Natural killer cell (primary cell): ENCODE measurements at places on chromosomes 13 and 19.

- H3K27me3 ChIP-seq, result no peaks in the 10 kb centered on the region
- H3K27ac ChIP-seq, result no peak overlapping the region
Observed at GRCh38 chr19:5481957-5482356, 26.7 kb downstream of the ZNRF4 start.

- no peaks in the 10 kb centered on the region for H3K27me3 ChIP-seq
- no peak overlapping the region for H3K27ac ChIP-seq
- H3K4me1 ChIP-seq, result no peaks in the 10 kb centered on the region
- DNase-seq, result no peak
Observed at GRCh38 chr13:35839806-35840205, 291.4 kb downstream of the DCLK1 start.

DNA sequence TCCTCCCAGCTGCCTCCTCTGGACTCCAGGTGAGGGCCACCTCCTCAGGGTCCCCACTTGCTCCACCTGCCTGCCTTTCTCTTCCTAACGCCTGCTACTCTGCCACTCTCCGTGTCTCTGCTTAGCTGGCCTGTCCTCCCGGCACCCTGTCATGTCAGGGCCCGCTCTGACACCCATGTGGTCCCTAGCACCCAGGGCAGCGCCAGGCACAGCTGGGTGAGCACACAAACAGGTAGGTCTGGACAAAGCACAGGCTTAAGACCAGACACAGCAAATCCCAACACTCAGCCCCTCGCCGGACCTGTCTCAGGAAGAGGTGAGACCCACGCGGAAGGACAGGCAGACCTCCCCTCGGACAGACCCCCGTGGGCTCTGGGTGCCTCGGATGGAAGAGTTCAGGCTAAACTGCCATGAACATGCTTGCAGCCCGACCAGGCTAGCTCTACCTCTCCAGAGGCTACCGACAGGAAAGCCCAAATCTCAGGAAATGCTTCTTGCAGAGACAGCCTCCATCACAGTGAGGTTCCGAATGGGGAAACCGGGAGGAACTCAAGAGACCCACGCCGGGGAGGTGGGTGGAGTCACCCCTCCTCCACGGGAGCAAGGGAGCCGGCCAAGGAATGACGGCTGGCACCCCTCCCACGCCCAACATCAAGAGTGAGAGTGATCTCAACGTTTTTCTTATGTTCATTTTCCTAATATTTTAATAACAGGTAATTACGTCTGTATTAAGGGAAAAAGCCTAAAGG is 12.5 kb downstream of the ZNF787 start:
- peaks cover 75% of the 10 kb centered on the region for H3K4me1 ChIP-seq
- no peak for DNase-seq
- no peak overlapping the region for H3K4me3 ChIP-seq
- H3K27ac ChIP-seq, result no peak overlapping the region
- H3K27me3 ChIP-seq, result no peaks in the 10 kb centered on the region

GRCh38 chr13:77853703-77854102 is 64.9 kb downstream of the EDNRB start:
- no peak overlapping the region for H3K4me3 ChIP-seq
- H3K36me3 ChIP-seq, result no peaks in the 10 kb centered on the region
- no peaks in the 10 kb centered on the region for H3K4me1 ChIP-seq
- H3K27me3 ChIP-seq, result no peaks in the 10 kb centered on the region
- no peak for DNase-seq

- peak within 1 kb of the TSS; percentile 96 for H3K4me3 ChIP-seq
- H3K27me3 ChIP-seq, result no peaks in the 10 kb centered on the region
- peaks cover 15% of the 10 kb centered on the region for H3K4me1 ChIP-seq
- H3K36me3 ChIP-seq, result peaks cover 5% of the 10 kb centered on the region
- peak within 1 kb of the TSS; percentile 97 for H3K27ac ChIP-seq
- DNase-seq, result peak; percentile 86
Observed at GRCh38 chr13:48233046-48233888, at the start of gene ITM2B. Gene ITM2B, plus strand, starts transcription at chr13:48233206. Its CDS starts 155 bp downstream, at chr13:48233361.

DNA sequence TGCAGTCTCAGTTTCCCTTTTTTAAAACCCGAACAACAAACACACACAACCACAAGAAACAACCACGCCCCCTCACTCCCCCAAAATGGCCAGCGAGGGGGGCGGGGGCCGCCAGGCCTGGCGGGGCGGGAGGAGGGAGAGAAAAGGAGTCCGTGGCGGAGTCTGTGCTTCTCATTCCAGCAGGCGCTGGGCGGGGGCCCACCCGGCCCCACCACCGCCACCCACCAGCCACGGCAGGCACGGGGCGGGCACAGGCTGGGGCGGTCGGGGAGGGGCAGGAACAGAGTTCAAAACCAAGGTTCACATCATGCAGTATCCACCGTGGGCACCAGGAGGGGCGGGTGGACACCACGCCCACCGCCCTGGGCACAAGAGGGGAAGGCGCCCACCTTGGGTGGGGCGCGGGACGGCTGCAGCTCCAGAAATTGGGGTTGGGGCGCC is 12.9 kb downstream of the DPF1 start:
- H3K27me3 ChIP-seq, result peaks cover 31% of the 10 kb centered on the region
- peaks cover 4% of the 10 kb centered on the region for H3K36me3 ChIP-seq
- no peak overlapping the region for H3K4me3 ChIP-seq

DNA sequence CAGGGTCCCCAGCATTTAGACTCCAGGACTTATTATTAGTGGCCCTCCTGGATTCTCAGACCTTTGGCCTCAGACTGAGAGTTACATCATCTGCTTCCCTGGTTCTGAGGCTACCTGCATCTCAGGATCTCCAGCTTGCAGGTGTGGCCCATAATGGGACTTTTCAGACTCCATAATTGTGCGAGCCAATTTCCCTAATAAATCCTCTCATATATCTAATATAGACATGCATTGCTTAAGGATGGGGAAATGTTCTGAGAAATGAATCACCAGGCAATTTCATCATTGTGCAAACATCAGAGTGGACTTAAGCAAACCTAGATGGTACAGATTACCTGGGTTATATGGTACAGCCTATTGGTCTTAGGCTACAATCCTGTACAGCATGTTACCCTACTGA is 116.5 kb upstream of the FBXL3 start:
- DNase-seq, result no peak
- H3K4me3 ChIP-seq, result no peak overlapping the region
- no peaks in the 10 kb centered on the region for H3K4me1 ChIP-seq
- H3K27me3 ChIP-seq, result no peaks in the 10 kb centered on the region

GRCh38 chr13:79485014-79485811 is 4.3 kb downstream of the NDFIP2 start:
- H3K4me1 ChIP-seq, result peaks cover 11% of the 10 kb centered on the region
- H3K27ac ChIP-seq, result no peak overlapping the region
- DNase-seq, result no peak
- no peak overlapping the region for H3K4me3 ChIP-seq

GRCh38 chr13:96925916-96926628 is 68.2 kb downstream of the OXGR1 start:
- DNase-seq, result no peak
- no peaks in the 10 kb centered on the region for H3K4me1 ChIP-seq
- H3K4me3 ChIP-seq, result no peak overlapping the region
- no peak overlapping the region for H3K27ac ChIP-seq
- no peaks in the 10 kb centered on the region for H3K36me3 ChIP-seq

DNA sequence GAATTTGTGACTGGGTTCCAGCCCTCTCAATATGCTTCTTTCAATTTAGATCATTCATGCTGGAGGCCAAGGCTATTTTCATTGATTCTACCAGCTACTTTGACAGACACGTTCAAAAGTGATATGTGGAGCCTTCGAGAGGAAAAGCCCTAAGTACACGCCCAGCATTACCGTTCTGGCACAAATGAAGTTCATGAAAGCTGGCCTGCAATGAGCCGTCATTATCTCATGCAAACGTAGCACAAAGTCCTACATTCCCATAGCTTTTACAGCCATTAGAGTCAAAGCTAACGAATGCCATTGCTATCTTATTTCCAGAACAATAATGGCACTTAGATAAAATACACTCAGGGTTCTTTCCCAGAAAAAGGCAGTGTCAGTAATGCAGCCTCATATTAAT is 1237.6 kb downstream of the EFNB2 start:
- H3K4me1 ChIP-seq, result no peaks in the 10 kb centered on the region
- H3K27me3 ChIP-seq, result no peaks in the 10 kb centered on the region
- no peaks in the 10 kb centered on the region for H3K36me3 ChIP-seq
- no peak overlapping the region for H3K4me3 ChIP-seq
- no peak overlapping the region for H3K27ac ChIP-seq

- no peak overlapping the region for H3K27ac ChIP-seq
- no peak for DNase-seq
- no peaks in the 10 kb centered on the region for H3K4me1 ChIP-seq
- no peaks in the 10 kb centered on the region for H3K36me3 ChIP-seq
- H3K27me3 ChIP-seq, result peaks cover 2% of the 10 kb centered on the region
Observed at GRCh38 chr19:39708594-39708993, 4.3 kb downstream of the LGALS14 start.

- H3K36me3 ChIP-seq, result no peaks in the 10 kb centered on the region
- H3K4me1 ChIP-seq, result no peaks in the 10 kb centered on the region
- no peak for DNase-seq
- no peak overlapping the region for H3K27ac ChIP-seq
- no peaks in the 10 kb centered on the region for H3K27me3 ChIP-seq
Observed at GRCh38 chr13:93180356-93180969, 46.1 kb upstream of the GPC6 start.

GRCh38 chr13:98097749-98098148 is 45.1 kb upstream of the FARP1 start:
- no peaks in the 10 kb centered on the region for H3K36me3 ChIP-seq
- no peak overlapping the region for H3K27ac ChIP-seq
- H3K4me3 ChIP-seq, result no peak overlapping the region

DNA sequence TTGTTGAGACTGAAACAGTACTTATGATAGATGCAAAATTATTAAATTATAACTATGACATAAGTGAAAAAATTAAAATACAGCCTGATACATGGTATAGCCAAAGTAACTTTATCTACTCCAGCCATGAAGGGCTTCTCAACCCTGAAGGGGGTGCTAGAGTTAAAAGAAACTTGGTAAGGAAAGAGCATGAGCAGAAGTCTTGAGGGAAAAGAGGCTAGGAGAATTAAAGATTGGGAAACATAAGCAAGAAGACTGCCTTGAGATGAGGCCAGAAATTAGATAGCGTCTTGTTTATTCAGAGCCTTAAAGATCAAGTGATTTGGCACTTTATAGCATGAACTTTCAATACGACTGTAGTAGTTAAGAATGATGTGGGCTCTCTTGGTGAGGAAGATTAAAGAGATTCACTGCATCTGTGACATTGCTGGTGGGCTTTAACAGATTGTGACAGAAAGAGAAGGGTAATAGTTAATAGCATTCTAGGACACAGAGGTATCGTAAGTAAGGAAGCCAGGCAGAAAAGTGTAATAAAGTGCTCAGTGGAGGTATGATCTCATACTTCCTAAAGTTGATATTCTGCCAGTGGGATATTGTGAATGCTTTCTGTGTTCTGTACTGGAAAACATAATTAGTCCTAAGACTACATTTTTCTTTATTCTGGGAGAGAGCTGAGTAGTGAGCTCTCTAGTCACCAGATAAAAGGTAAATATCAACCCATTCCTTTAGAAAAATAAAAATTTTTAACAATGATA is 385.4 kb upstream of the PRR20A start:
- H3K36me3 ChIP-seq, result no peaks in the 10 kb centered on the region
- H3K4me1 ChIP-seq, result no peaks in the 10 kb centered on the region
- no peak for DNase-seq
- H3K27me3 ChIP-seq, result no peaks in the 10 kb centered on the region
- no peak overlapping the region for H3K4me3 ChIP-seq
- H3K27ac ChIP-seq, result no peak overlapping the region

GRCh38 chr13:91399189-91400062 is 1.0 kb downstream of the GPC5 start:
- H3K27me3 ChIP-seq, result peaks cover 26% of the 10 kb centered on the region
- H3K4me3 ChIP-seq, result peak overlapping the region; percentile 45
- no peak overlapping the region for H3K27ac ChIP-seq
- DNase-seq, result no peak

GRCh38 chr13:23570099-23570920 is at the start of gene TNFRSF19:
Gene TNFRSF19, plus strand, starts transcription at chr13:23570412. Its CDS starts 19,772 bp downstream, at chr13:23590184.
- H3K27me3 ChIP-seq, result peaks cover 10% of the 10 kb centered on the region
- no peak within 1 kb of the TSS for H3K4me3 ChIP-seq
- H3K27ac ChIP-seq, result no peak within 1 kb of the TSS
- H3K36me3 ChIP-seq, result no peaks in the 10 kb centered on the region
- no peak for DNase-seq

DNA sequence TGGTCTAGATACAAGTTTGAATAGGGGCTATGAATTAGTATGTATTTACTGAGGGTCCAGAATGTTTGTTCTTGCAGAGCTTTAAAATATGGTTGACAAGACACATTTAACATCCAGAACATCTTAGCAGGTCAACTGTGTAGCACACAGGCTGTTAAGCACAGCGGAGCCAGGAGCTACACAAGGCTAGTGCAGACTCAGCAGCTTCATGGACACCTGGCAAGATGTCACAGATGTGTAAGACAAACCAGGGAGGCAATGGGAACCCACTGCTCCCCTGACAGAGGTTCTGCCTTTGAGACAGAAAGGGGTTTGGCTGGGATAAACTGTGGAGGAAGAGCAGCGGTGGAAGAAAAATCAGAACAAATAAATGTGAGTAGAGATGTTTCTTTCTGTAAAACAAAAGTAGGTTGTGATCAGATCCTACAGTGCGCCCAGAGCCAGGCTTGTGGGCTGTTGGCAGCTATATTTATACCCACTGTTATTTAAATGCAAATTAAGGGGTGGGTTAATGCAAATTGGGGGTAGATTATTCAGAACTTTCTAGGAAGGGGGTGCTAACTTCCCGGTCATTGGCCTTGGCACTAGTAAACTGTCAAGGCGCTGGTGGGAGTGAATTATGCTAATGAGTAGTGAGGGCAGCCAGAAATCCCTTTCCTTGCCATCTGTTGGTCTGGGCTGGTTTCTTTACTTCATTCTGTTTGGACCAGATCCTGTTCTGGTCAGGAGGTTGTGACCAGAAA is 33.0 kb downstream of the MIPEP start:
- H3K4me1 ChIP-seq, result no peaks in the 10 kb centered on the region
- no peak overlapping the region for H3K27ac ChIP-seq

- no peak overlapping the region for H3K27ac ChIP-seq
- no peak overlapping the region for H3K4me3 ChIP-seq
- H3K27me3 ChIP-seq, result no peaks in the 10 kb centered on the region
- H3K4me1 ChIP-seq, result no peaks in the 10 kb centered on the region
- H3K36me3 ChIP-seq, result no peaks in the 10 kb centered on the region
- no peak for DNase-seq
Observed at GRCh38 chr13:107035186-107035585, 467.2 kb upstream of the ARGLU1 start.

- H3K36me3 ChIP-seq, result no peaks in the 10 kb centered on the region
- DNase-seq, result no peak
- peaks cover 22% of the 10 kb centered on the region for H3K4me1 ChIP-seq
- no peak overlapping the region for H3K27ac ChIP-seq
- H3K27me3 ChIP-seq, result peaks cover 22% of the 10 kb centered on the region
Observed at GRCh38 chr19:13020002-13020414, 24.7 kb downstream of the NFIX start.

- peaks cover 19% of the 10 kb centered on the region for H3K36me3 ChIP-seq
- no peaks in the 10 kb centered on the region for H3K27me3 ChIP-seq
- no peak for DNase-seq
- no peaks in the 10 kb centered on the region for H3K4me1 ChIP-seq
Observed at GRCh38 chr19:18669524-18669817, 14.0 kb upstream of the CRTC1 start.

GRCh38 chr13:83940742-83941141 is 58.5 kb upstream of the SLITRK1 start:
- H3K27ac ChIP-seq, result no peak overlapping the region
- no peaks in the 10 kb centered on the region for H3K4me1 ChIP-seq
- no peak overlapping the region for H3K4me3 ChIP-seq
- no peaks in the 10 kb centered on the region for H3K36me3 ChIP-seq
- no peak for DNase-seq
- peaks cover under 1% of the 10 kb centered on the region for H3K27me3 ChIP-seq

- H3K4me1 ChIP-seq, result no peaks in the 10 kb centered on the region
- no peak overlapping the region for H3K27ac ChIP-seq
- no peak for DNase-seq
- H3K36me3 ChIP-seq, result no peaks in the 10 kb centered on the region
- no peaks in the 10 kb centered on the region for H3K27me3 ChIP-seq
- H3K4me3 ChIP-seq, result no peak overlapping the region
Observed at GRCh38 chr19:27736225-27736624, 1476.7 kb downstream of the UQCRFS1 start.
